ENCODE measurements at places on chromosomes 5 and 9.

- peak; percentile 56 for DNase-seq
Observed at GRCh38 chr5:138438724-138439476, at the start of gene REEP2. REEP2 (plus strand) TSS chr5:138439057; CDS start chr5:138439209, 152 bp downstream.

DNA sequence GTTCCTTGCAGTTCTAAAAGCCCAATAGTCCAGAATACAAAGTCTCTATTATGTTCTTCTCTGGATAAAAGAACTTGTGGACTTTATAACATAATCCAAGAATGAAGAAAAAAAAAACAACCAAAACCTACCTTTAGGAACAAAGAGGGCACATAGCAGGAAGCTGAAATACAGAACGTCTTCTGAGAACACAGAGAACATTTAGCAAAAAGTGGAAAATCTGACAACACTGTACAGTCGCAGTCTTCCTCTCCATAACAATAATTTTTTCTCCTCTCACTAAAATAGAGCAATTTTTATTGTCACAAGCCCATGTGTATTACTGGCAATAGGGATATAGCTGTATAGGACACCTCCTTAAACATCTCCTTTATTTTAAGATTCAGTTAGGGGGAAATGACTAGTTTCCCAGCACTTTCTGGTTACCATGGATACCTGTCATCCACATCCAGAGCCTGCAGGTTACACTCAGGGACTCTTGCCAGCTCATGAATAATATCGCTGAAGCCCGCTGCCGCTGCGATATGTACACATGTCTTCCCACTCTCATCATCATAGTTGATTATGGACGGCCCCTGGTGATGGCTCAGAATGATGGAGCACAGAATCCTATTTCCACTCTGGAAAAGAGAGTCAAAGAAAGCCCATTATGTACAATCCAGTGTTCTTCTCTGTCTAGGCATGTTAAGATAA, 106.5 kb downstream of the ANKRD55 start:
- no peak for DNase-seq

DNA sequence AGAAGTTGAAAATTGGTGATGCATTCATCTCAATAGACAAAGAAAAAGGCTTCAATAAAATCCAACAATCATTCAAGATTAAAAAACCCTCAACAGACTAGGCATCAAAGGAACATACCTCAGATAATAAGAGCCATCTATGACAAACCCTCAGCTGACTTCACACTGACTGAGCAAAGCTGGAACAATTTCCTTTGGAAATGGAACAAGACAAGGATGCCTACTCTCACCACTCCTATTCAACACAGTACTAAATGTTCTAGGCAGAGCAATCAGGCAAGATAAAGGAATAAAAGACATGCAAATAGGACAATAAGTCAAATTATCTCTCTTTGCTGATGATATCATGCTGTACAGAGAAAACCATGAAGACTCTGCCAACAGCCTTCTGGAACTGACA, 1188.1 kb downstream of the DTWD2 start:
- no peak for DNase-seq

- no peak for DNase-seq
Observed at GRCh38 chr5:126395198-126395597, 28.0 kb upstream of the GRAMD2B start.

DNA sequence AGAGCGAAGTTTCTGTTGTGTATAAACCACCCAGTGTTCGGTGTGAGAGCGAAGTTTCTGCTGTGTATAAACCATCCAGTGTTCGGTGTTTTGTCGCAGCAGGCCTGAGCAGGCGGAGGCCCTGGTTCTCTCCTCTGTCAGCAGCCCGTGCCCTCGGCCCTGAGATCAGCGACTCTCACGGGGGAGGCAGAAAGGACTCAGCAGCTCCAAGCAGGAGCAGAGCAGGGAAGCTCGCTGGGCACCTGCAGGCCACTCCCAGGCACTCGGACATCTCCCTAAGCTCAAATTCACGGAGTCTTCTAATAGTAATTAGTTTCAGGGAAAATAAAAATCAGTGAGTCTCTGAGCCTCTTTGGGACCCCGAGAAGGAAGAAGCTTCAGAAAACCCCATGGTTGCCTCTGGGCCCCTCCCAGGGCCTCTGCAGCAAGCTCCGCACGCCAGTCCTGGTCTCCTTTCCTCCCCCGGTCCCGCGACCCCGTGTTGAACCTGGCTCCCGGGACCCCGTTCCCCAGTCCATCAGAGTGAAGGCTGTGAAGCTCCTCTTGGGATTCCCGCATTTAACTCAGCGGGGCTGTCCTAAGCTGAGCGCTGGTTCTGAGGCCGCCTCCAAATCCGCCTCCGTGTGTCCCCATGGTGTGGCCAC, 81.9 kb upstream of the ADAMTS2 start:
- no peak for DNase-seq

DNA sequence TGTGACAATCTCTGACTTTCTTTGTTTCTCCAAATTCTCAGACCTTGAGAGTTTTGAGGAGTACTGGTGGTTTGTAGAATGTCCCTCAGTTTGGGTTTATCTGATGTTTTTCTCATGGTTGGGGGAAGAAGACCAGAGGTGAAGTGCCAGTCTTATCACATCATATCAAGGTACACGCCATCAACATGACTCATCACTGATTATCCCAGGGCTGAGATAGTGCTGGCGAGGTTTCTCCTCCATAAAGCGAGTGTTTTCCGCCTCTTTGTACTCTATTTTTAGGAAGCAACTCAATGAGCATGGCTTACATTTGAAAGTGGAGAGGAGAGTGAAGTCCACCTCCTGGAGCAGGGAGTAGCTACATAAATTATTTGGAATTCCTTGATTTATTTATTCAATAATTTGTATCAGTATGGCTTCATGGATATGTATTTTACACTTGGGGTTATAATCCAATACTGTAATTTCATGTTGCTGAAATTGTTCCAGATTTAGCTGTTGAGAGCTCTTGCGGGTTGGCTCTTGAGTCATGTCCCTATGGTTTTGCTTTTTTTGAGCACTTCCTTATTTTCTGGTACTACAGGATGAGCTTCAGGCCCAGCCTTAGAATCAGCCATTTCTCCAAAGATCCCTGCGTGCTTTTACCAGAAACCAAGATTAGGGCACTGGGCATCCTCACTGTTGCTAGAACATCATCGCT, 23.9 kb downstream of the DCANP1 start:
- no peak for DNase-seq

DNA sequence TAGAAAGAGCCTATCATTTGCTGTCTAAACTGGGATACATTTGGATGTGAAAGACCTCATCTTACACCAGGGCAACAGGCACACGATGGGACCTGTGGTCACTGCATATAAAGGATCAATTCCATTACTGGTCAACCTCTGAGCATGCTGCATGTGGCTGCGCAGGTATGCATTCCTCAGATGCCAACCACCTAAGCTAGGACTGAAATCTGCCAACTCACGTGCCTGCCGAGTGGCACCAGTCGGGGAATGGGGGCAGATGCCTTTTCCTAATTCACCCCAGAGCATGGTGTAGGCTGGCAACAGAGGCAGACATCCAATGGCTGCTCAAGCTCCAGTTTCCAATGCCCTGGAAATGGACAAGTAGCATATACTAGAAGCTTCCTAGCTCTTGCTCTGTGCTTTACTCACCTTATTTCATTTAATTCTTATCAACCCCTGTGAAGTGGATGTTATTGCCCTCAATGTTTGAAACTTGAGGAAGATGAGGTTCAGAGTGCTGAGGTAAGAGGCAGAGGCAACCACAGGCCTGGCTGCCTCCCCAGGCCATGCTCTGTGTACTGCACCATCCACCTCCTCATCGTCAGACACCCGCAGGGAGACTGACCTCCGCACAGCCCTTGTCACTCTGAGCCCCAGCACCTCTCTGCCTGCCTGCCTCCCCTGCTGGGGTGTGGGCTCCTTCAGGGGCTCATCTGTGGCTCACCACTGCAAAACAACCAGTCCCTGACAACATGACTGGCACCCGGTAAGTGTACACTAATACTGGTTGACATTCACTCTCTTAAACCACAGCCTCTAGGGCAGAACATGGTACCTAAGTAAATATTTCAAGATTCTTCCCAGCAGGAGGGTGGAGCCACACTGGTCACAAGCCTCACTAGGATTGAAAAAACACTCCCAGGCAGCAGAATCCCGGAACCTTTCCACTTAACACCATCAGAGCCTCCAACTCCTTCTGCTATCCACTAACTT, 228.5 kb downstream of the CRB2 start:
- DNase-seq, result no peak

- no peak for DNase-seq
Observed at GRCh38 chr5:34833976-34834793, 4.8 kb upstream of the TTC23L start.

GRCh38 chr9:134618163-134618832, 23.3 kb upstream of the COL5A1 start:
- DNase-seq, result no peak

- DNase-seq, result no peak
Observed at GRCh38 chr5:111584651-111585050, 72.3 kb upstream of the STARD4 start.

- no peak for DNase-seq
Observed at GRCh38 chr9:123002754-123003153, 30.7 kb upstream of the GPR21 start.

DNA sequence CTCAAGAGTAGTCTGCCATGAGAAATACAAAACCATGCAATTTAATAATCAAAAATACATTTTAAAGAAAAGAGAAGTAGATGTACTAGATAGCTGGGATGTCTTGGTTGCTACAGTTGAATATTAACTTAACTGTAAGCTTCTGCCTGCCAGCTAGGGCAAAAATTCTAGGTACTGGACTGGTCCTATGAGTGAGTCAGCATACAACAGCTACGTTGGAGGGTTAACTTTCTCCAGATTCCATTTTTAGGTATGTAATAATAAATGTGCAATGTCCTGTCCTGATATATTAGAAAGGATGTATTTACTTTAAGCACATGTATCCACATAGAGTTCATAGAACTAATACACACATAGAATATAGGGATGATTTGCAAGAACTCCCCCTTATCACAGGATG, 230.1 kb downstream of the CAAP1 start:
- no peak for DNase-seq

GRCh38 chr9:91248707-91249106, 113.0 kb downstream of the AUH start:
- no peak for DNase-seq

- DNase-seq, result no peak
Observed at GRCh38 chr5:17412760-17413671, 85.0 kb upstream of the TAF11L2 start.

DNA sequence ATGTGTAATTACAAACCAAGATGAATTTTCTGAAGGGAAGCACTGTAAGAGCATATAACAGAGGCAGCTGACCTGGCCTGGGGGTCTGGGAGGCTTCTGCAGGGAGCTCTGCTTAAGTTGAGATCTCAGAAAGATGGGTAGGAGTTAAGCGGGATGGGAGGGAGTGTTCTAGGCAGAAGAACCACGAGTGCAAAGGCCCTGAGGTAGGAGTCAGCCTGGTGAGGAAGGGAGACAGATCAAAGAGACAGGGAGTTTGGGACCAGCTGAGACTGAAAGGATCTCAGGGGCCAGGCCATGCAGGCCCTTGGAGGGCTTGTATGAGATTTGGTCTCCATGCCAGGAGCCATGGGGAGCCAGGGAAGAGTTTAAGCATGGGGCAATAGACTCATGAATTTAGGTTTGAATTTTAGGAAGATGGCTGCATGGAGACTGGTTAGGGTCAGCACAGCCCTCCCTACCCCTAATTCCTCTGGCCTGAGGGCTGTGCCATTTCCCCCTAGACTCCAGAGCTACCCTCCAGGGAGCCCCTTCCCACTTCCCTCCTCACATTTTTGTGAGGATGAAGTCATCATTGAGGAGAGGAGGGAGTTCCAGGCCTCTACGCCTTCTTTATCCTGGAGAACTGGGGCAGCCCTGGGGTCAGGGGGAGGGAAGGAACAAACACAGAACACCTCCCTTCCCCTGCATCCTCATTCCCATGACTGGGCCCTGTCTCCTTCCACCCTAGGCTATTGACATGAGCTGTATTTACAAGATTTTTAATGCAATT, 4.8 kb upstream of the ARAP3 start:
- DNase-seq, result no peak

- DNase-seq, result no peak
Observed at GRCh38 chr5:38370358-38371100, 112.2 kb downstream of the EGFLAM start.

DNA sequence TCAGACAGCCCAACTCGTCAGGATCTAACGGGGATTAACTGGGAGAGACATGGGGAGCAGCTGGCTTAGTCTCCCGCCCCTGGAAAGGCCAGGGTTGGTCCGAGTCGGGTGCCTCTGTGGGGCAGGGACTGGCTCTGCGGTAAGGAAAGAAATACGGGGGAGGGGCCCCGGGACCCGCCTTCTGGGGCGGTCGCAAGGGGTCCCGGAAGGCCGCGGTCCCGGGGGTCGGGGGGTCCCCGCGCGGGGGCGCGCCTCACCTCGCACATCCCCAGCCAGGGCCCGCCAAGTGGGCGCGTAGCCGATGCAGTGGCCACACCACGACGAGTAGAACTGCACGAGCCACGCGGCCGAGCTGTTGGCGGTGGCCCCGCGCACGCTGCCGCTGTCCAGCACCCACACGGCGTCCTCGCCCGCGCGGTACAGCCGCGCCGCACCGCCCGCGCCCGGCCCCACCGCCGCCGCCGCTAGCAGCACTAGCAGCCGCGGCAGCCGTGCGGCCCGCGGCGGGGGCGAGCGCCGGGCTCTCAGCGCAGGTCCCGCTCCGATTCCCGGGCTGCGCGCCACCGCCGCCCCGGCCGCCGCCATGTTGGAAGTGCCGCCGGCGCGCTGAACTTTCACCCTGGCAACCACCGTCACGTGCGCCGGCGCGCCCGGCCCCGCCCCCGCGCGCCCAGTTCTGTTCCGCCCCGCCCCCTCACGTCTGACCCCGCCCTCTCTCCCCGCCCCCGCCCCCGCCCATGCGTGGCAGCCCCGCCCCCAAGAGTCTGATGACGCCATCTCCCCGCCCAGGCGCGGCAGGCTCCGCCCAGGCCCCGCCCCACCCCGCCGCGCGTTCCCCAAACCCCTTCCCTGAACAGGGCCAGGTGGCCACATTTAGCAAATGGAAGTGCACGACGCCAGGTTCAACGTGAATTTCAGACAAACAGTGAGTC, at the start of gene QSOX2:
Gene QSOX2, minus strand, starts transcription at position 594 of the 932 bp plus-strand sequence. Its CDS starts 9 bp downstream, at position 585.
- DNase-seq, result peak; percentile 92

DNA sequence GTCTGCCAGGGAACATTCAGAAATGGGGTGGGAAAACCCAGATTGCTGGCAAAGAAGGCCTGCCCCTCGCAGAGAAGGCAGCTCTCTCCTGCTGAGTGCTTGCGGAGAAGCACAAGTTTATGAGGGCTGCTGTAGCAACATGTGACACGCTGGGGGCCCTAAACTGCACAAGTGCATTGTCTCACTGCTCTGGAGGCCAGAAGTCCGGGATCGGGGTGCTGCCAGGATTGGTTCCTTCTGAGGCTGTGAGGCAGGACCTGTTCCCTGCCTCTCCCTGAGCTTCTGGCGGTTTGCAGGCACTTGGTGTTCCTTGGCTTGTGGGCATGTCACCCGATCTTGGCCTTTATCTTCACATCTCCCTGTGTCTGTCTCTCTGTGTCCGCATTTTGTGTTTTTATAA, 75.6 kb upstream of the NEURL1B start:
- no peak for DNase-seq

GRCh38 chr5:50822046-50822445, 155.6 kb downstream of the PARP8 start:
- no peak for DNase-seq

- DNase-seq, result no peak
Observed at GRCh38 chr5:155886311-155887031, 440.5 kb upstream of the SGCD start.

Measured in CD4-positive, alpha-beta T cell (primary cell).